Fibroblast of the aortic adventitia (primary cell): ENCODE measurements at places on chromosomes 6 and 20. TPM values are rescaled to one million over a fixed set of nuclear protein-coding genes. Genes with fewer than 3 reads are reported as not detected.
A peak's percentile ranks its signal among the peaks of the same experiment; 100 is the strongest.

TRAPPC3L gene
- total RNA-seq = 0.45 TPM in 1 of 2 replicates, not detected in the other

SEMG1 gene
- total RNA-seq = not detected in 2 replicates

RAD21L1 gene
- not detected in 2 replicates for total RNA-seq

TUBB2B gene
- 0.25 and 2.9 TPM in 2 replicates for total RNA-seq

XKR7 gene
- not detected in 2 replicates for total RNA-seq

DNA sequence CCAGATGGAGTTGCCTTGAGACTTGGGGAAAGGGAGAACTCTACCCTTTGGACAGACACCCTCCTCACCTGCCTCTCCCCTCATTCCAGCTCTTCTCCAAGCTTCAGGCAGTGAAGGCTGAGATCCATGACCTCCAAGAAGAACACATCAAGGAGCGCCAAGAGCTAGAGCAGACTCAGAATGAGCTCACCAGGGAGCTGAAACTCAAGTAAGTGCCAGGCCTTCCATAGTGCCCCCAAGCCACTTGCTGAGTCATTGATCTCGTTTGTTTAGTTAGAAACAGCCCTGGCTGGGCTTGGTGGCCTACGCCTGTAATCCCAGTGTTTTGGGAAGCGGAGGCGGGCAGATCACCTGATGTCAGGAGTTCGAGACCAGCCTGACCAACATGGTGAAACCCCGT, 39.2 kb downstream of the KIF3B start:
- DNase-seq = no peak

GRCh38 chr6:165049362-165049761, 260.0 kb downstream of the C6orf118 start:
- DNase-seq = no peak

DNA sequence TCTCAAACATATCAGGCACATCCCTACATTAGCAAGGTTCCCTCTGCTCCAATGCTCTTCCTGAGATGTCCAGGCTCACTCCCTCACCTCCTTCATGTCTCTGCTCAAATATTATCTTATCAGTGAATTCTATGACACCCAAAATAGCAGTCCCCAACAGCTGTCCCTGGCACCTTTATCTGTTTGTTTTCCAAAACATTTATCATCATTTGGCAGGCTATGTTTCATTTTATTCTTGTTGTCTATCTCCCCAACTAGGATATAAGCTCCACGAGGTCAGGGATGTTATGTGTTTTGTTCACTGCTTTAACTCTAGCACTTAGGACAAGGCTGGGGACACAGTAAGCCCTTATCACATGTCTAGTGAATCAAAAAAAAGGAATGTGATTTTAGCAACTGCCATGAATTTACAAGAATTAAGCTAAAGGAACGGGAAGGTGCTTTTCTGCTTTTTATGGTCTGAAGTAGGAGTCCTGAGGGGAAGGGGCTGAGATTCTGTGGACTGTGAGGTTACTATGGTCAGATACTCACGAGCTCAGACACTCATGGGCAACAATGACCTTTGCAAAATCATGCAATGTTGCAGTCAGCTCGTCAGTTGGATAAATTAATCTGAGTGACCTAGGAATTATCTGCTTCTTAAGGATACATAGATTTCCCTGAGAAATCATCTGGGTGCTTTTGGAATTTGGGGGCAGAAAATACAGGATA, 1.9 kb upstream of the IL22RA2 start:
- no peak for DNase-seq

GRCh38 chr6:168756009-168756634, 315.1 kb downstream of the SMOC2 start:
- peak; percentile 67 for DNase-seq

DNA sequence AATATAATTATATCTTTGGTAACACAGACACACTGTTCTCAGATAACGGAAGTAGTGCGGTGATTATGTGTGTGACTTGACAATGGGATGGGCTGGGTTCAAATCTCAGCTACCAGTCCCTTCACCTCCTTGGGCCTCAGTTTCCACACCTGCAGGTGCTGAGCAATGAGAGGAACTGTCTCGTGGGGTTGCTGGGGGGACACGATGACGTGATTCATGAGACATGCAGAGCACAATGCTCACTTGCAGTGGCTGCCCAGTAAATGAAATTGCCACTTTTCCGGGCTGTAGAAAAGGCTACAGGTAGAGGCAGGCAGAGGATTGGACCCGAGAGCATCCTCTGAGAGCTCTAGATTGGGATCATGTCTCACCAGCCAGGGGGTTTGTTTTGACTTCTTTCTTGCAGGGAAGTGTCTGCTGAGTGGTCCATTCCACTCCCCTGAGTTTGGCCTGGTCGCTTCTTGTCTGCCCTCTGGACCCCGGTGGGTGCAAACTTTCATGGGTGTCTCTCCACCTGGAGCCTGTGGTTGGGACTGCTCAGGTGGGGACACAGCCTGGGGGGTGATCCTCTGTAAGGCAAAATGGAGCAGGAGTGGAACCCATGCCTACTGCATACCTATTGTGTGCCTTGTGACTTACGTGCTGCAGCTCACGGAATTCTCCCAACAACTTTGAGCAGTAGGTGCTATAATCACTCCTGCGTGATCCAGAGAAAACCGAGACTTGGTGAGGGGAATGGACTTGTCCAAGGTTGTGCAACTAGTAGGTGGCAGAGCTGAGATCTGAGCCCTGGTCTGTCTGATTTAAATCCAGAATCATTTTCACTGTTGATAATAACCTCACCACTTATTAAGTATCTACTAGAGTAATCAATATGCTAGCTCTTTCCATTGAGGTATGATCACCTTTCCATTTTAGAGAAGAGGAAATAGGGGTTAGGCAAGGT, 147.2 kb downstream of the CEBPB start:
- no peak for DNase-seq

DNA sequence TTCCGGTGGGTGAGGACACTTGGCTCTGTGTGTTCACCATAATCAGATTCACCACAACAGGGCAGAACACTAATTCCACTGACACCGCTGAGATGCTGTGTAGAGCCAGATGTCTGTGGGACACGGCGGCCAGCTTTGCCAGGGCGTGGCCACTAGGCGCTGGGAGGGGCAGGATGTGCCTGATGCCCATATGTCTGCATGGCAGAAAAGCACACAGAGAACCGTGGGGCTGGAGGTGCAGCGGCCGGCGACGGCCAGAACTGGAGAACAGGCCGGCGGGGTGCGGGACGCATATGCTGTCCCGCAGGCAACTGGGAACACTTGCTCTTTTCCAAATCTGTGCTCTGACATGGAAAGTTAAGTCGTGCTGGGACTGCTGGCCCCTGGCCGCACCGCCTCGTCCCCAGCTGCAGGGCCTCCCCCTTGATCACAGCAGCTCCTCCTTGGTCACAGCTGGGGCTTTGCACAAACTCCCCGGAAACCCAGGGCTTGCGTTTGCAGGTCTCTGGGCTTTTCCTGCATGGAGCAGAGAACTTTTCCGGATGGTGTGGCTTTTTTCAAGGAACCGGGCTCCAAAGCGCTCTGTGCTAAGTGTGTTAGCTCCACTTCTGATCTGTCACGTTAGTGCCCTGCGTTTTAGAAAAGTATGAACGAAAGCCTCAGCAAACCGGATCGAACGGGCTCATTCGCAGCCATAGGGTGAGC, 31.1 kb downstream of the NTSR1 start:
- DNase-seq = no peak

DNA sequence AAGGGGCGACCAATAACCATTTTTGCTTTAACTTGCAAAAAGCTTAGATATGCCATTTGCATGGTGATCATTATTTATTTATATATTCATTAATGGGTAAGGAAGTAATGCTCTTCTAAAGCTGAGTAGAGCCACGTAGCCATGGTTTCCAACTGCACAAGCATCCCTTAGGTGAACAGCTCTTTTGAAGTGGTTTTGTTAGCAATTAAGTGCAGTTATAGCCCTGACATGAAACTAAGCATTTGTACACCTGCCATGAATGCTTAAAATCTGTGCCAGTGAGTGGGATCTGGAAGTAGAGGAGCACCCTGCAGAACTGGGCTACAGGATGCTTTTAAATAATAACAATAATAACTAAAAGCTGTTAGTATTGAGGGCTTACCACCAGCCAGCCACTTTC, 19.1 kb downstream of the TRAF3IP2 start:
- no peak for DNase-seq

GRCh38 chr6:26354162-26354561, 10.8 kb upstream of the BTN3A2 start:
- DNase-seq = no peak

DNA sequence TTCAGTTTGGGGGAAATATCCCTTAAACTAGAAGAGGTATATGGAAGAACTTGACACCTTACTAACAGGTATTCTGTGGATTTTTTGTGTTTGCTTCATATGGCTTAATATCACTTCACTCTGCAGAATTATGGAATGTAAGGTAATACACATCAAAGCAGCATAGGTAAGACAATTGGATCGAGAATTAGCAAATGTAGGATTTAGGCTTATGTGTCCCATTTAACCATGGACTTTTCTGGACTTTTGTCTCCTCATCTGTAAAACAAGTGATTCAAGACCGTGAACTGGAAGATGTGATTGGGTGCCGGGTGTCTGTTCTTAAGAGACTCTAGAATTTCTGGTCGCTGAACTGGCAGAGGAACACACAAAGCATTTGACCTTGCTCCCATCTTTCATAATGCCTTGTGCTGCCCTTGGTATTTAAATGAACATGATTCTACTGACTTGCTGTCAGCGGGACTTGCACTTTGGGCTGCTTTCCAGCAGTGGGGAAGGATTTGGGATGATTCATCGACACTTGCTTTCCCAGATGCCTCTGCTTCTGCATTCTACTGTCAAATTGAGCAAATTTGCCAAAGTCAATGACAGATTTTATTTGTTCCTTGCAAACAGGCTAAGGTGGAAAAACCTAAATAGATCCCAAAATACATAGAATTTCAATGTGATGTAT, 199.8 kb downstream of the PLCB1 start:
- peak; percentile 53 for DNase-seq

DNA sequence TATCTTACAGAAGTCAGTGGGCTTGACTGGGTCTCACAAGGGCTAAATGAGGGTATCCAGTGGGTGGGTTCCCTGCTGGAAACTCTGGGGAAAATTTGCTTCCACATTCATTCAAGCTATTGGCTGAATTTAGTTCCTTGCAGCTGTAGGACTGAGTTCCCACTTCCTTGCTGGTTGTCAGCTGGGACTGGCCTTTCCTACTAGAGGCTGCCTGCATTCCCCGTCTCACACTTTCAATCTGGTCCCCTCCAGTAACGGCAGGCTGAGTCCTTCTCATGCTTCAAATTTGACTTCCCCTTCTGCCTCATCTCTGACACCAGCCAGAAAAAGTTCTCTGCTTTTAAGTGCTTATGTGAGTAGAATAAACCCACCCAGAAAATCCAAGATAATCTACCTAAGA, 4.4 kb downstream of the CSNK2A1 start:
- DNase-seq = no peak

DNA sequence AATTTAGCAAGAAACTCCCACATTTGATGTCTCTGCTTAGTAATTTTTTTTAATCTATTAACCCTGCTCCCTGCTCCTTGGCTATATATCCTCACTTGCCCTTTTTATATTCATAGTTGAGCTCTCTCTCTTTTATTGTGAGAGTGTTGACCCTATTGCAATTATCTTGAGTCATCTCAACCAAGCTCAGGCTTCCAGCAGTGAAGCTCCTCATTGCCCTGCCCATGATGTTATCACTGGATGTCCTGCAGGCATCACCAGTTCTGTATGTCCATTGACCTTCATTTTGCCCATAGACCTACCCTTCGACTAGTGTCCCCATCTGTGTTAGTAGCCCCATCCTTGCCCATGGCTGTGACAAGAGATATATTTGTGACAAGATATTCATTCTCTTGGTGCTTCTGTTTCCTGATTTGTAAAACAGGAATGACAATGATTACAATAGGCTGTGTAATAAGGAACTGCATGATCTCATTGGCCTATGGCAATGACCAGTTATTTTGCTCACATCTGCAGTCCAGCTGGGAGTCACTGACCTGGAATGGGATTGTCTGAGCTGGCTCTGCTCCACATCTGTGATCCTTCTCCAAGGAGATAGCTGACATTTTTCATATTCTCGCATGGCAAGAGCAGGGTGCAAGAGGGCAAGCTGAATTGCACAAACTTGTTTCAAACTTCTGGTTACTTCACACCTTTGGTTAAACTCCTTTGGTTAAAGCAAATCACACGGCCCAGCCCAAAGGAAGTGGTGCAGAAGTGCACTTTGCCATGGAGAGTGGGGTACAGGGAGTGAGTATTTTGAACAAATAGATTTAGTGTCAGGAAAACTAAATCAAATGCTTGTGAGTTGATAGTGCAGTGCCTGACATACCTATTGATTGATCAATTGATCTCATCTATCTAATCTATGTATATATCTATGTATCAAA, 47.7 kb upstream of the CST5 start:
- peak; percentile 5 for DNase-seq

DNA sequence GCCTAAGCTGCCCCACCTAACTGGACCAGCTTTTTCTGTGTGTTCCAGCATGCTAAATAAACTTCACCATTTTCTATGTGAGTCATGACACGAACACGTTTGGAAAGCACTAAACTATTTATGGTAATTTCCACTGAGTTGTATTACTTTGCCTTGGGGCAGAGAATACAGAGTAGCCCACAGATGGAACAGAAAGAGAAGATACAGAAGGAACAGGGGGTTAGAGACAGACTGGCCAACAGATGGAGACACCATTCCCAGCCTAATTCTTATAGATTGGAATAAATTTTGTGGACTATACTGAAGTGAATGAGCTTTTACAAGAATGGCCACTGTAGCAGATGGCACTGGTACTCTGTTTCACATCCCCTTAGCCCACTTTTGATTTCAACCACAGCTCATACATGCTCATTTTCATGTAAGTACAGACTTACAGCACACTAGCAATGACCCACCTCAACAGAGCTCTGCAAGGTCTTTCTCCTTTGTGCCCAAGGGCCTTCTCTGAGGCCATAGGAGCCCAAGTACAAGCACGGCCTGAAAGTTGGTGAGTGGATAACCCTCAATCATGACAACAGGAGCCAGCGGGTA, 13.1 kb upstream of the NT5DC1 start:
- peak; percentile 47 for DNase-seq

GRCh38 chr6:39057251-39058155, 8.9 kb downstream of the GLP1R start:
- no peak for DNase-seq

DNA sequence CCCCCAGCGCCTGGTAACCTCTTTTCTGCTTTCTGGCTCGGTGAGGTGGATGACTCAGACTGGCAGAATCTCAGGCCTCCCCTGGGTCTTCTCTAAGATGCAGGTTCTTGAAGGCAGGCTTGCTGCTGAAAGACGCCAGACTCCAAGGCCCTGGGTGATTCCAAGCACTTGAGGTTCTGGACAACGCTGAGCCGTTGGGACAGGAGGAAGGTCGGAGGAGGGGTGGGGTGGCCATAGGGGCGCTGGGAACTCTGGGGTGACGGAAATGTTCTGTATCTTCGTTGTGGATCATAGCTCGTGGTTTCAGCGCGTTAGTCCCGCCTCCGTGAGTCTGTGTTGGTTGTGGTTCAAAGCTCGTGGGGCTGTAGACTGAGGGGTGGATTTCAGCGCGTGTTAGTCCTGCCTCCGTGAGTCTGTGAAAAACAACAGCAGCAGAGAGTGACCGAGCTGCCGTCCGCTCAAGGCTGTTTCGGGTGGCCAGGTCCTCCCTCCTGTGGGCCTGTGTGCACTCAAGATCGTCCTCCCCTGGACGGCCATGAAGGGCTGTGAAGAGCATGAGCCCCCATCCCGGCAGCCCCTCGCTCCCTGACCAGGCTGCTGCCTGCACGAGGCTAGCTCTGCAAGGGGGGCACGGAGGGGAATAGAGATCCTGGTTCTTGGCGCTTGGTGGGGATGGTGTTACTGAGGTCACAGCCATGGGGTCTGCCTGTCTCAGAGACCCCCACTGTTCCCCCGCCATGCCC, 7.7 kb downstream of the NTSR1 start:
- peak; percentile 58 for DNase-seq

- no peak for DNase-seq
These were observed 58.4 kb upstream of the ARMH2 start for GRCh38 chr6:24856901-24857670.

- no peak for DNase-seq
These were observed 733 bp downstream of the ZBTB22 start for GRCh38 chr6:33316603-33317418.
